Activated T-cell treated with anti-CD3 and anti-CD28 coated beads, Interleukin-2, amount 50 U/mL, for 4 hours (primary cell): ENCODE measurements at places on chromosomes 3 and 15. TPM values are rescaled to one million over a fixed set of nuclear protein-coding genes. Genes with fewer than 3 reads are reported as not detected.

GRCh38 chr3:135084405-135084804 is 289.3 kb downstream of the EPHB1 start:
- DNase-seq: no peak

GRCh38 chr3:152104847-152105415 is 163.8 kb upstream of the MBNL1 start:
- no peak for DNase-seq

GRCh38 chr3:33826206-33826605 is 27.8 kb downstream of the PDCD6IP start:
- no peak for DNase-seq

DNA sequence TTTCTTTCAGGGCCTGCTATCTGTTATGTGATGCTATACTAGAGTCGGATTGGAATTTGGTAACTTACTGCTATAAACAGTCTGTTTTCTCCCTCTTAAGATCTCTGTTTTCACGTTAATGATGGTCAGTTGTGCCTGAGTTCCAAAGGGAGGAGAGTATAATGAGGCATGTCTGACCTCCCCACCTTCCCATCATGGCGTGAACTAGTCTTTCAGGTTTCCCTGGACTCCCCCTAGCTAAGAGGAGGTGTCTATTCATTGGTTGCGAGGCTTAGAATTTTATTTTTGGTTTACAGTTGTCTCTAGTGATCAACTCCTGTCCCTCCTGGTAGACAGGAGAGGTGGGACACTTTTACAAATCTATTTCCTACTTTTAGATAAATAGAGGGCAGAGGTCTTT is 27.8 kb upstream of the PXYLP1 start:
- DNase-seq: no peak

Gene FES
- 3.6 TPM for total RNA-seq
